Bladder microvascular endothelial cell (primary cell): ENCODE measurements at places on chromosomes 13 and 19. TPM values are rescaled to one million over a fixed set of nuclear protein-coding genes. Genes with fewer than 3 reads are reported as not detected.

Gene NLRP11
- total RNA-seq, result 0.06 TPM in 1 of 2 replicates, not detected in the other

Gene FFAR1
- total RNA-seq, result not detected in 2 replicates

Gene ZNF665
- total RNA-seq, result 1.6 and 2.3 TPM in 2 replicates

Gene GNA15
- under 0.01 and 0.06 TPM in 2 replicates for total RNA-seq

Gene CKM
- 0.16 TPM in 1 of 2 replicates, not detected in the other for total RNA-seq

Gene CEBPA
- total RNA-seq, result under 0.01 and 0.31 TPM in 2 replicates

Gene TNFSF11
- not detected in 2 replicates for total RNA-seq

Gene RFPL4AL1
- total RNA-seq, result 0.31 TPM in 1 of 2 replicates, not detected in the other

Gene RPL28
- 170 and 234 TPM in 2 replicates for total RNA-seq

Gene CBY2
- not detected in 2 replicates for total RNA-seq

Gene ZNF177
- 0.32 and 2.3 TPM in 2 replicates for total RNA-seq

Gene LILRB5
- total RNA-seq, result not detected in 2 replicates

Gene KLK1
- total RNA-seq, result not detected in 2 replicates

Gene LILRA1
- total RNA-seq, result not detected in 2 replicates

Gene SIGLEC8
- total RNA-seq, result not detected in 2 replicates

Gene ZNF285
- 1.1 and 7.4 TPM in 2 replicates for total RNA-seq
